ENCODE measurements at places on chromosomes 2 and 18.

DNA sequence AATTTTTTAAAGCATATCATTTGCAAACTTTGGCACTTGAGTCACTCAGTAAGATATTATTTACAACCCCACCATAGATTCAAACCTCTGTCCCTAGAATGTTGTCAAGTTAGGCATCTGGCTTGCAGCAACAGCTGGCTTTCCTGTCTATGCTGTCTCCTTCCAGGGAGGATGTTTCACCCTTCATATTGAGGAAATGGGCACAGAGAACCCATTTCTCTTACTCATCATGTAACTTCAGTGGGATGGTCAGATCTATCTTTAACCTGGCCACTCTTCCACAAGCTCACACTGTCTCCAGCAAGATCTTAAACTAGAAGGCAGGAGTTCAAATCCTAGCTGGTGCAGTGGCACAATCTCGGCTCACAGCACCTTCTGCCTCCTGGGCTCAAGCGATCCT, 15.8 kb downstream of the LCT start:
- no peak for DNase-seq

DNA sequence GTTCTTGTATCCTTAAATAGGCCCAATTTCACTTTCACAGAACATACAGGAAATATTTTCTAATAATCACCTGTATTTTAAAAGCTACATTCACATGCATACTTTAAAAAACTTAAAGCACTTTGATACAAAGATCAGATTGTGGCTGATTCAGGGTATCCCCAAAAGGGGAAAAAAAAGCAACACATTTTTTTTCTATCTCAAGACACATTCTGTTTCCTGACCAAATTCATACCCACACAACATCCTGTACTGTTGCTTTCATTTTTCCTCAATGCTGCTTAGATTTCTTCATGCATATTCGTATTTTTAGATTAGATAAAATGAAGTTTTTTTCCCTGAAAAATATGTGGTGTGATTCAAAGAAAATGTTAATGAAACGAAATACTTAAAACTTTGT, 122.5 kb downstream of the TMEFF2 start:
- DNase-seq, result no peak

GRCh38 chr18:76885001-76885400, 62.6 kb downstream of the ZNF236 start:
- DNase-seq, result no peak

GRCh38 chr2:102551329-102552096, 67.8 kb upstream of the SLC9A2 start:
- no peak for DNase-seq

GRCh38 chr18:22504251-22505030, 86.7 kb upstream of the CTAGE1 start:
- DNase-seq, result no peak

- DNase-seq, result no peak
These were observed 66.4 kb downstream of the VIT start for GRCh38 chr2:36762764-36763490.

- DNase-seq, result no peak
These were observed 9.0 kb upstream of the SCN9A start for GRCh38 chr2:166384774-166385173.

DNA sequence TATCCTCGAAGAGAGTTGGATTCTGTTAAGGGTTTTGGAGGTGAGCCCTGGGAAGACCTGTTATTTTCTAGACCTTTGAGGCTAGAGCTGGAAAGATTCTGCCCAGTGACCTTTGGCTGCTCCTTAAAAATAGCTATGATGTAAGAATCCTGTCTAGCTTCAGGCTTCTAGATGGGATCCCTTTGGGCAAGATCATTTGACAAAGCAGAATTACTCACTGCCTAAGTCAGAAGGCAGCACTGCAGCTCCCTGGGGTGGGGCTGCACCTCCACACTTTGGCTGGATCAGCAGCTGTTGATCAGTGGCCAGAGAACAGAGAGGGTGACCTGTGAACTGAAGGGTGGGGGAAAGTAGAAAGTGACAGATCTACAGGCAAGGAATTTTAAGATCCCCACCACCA, 103.8 kb downstream of the ASAP2 start:
- no peak for DNase-seq

- no peak for DNase-seq
These were observed 24.0 kb upstream of the EDAR start for GRCh38 chr2:109013051-109013450.
